ENCODE measurements at places on chromosomes 5 and 9.

- peak; percentile 74 for DNase-seq
These were observed 11.3 kb downstream of the TMEM250 start for GRCh38 chr9:136107155-136107952.

- DNase-seq: peak; percentile 61
These were observed 1.3 kb downstream of the NIM1K start for GRCh38 chr5:43193181-43193893.

GRCh38 chr5:72817076-72817481 is 618 bp downstream of the TNPO1 start:
- peak; percentile 44 for DNase-seq

DNA sequence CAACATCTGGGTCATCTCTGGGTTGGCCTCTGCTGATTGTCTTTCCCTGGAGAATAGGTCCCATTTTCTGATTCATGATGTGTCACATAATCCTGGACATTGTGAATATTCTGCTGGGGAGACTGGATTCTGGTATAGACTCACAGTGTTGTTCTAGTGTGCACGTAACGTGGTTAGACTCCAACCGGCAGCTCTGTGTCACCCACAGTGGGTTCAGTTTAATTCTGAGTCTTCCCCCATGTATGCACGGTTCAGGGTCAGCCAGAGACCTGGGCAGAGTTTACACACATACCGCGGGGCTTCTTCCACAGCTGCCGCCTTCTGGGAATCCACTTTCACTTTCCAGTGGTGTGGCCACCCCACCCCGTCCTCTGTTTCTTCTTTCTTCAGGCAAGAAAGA is 38.0 kb upstream of the LRRC14B start:
- no peak for DNase-seq

DNA sequence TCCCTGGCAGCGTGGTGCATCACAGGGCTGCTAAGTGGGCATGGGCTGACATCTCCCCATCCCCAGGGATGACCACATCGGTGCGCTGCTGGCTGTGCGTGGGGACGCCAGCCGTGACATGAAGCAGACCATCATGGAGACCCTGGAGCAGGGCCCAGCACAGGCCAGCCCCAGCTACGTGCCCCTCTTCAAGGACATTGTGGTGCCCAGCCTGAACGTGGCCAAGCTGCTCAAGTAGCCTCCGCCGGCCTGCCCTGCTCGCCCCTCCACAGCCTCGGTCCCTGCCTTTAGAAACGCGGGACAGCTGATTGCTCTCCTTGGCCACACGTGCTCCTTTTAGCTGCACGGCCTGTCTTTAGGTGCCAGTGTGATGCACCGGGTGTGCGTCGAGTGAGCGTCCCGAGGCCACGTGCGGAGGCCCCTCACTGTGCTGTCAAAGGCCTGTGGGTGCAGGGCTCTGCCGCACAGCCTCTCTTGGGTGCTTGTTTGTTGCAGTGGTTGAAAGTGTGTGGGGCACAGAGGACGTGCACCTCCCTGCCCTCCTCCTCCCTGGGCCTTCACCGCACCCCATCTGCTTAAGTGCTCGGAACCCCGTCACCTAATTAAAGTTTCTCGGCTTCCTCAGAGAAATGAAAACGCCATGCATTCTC is 23.8 kb downstream of the EXOC3 start:
- no peak for DNase-seq

GRCh38 chr9:134544388-134545214 is 97.0 kb upstream of the COL5A1 start:
- no peak for DNase-seq

DNA sequence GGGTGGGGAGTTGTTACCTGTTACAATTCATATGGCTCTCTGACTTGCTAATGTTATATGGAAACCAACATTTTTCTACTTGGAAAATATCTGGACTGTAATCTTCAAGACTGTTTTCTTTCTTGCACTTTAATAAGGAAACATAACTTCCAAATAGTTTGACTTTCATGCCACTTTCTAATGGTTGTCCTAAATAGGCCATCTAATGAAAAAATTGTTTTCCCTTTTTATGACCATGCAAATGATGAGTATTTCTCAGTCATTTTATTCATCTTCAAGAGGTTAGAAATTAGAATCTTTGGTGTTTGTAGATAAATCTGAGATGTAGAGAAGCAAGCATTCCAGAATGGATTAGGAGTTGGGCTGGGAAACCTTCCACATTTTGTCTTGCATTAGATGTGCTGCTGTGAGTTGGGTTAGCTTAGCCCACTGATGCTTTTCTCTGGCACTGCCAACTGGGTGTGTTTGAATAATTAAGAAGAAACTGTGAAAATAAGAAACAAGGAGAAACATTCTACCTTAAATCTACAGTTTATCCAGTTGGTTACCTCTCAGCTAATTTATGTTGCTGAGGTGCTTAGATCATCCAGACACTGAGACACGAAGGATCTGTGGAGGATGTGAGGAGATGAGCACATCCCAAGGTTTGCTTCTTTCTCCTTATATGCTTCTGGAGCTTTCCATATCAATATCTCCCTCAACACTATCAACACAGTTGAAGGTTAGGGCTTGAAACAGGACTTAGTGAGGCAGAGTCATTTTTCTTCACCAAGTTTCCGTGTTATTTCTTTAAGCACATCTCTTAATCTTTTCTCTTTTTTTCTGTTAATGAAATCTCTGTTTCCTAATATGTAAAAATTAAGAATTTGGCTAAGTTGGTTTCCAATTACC is 2.7 kb downstream of the RASGRF2 start:
- no peak for DNase-seq

- DNase-seq: peak; percentile 94
These were observed at the start of gene RXRA for GRCh38 chr9:134325813-134326723. TSS of gene RXRA (plus strand) at chr9:134326455. CDS start at chr9:134326632, 177 bp downstream.

- no peak for DNase-seq
These were observed 8.9 kb downstream of the WDR5 start for GRCh38 chr9:134144801-134145200.

- peak; percentile 47 for DNase-seq
These were observed 12.0 kb downstream of the LRRC26 start for GRCh38 chr9:137157618-137158415.

GRCh38 chr5:112737070-112737462 is 619 bp upstream of the APC start:
- DNase-seq: no peak

DNA sequence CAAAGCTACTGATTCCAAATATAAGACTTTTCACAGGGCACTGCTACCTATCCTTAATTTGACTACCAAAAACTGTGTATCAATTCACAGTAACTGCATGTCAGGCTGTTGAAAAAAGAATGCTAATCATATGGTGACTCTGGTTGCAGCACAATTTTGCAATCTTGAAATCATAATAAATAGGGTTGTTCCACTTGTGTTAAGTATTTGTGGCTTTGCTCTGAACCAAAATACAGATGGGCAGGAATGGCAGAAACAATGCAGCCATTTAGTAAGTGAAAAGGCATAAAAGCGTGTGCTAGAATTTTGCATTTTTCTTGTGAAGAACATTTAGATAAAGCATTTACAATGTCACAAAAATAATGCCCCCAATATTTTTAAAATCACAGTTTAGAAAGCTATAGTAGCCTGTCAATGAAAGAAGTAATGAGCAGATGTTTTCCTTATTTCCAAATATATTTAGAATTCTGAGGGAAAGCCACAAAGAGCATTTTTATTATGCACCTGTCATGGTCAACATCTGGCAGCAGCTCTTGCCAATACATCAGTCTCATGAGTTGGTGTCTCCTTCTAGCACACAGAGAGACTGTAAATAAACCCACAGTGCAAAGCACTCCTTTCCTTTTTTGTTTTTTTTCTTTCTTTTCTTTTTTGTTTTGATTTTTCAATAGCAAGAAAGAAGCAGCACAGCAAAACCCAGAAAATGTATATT is 54.8 kb upstream of the PAM start:
- no peak for DNase-seq

DNA sequence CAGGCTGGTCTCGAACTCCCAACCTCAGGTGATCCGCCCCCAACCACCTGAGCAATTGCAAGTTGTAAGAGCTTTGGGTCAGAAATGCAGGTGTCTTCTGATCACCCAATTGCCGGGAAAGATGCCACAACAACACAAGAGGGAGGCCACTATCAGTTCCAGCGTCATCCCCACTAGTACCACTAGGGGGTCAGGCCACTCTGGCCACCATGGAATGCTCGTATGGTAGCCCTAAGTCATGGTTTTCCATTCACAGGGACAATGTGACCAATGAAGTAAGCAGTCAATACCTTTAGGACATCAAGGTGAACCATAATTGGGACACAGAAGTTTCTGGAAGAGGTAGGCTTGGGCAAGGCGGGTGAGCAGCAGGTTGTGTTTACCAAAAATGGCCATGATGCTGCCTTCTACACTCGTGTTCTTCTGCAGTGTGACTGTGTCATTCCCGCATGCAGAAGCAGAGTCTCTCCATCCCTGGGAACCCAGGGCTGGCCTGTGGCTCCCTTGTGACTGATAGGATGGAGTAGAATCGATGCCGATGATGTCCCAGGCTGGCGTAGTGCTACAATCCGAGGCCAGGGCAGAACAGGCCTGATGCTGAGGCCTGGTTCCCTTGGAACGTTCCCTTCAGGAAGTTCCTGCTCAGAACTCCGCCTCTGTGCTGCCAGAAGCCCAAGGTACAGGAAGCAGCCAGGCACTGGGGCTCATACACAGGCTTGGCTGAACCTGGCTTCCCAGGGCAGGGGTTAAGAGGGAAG is 42.2 kb upstream of the ANKRD33B start:
- DNase-seq: peak; percentile 54

- DNase-seq: peak; percentile 82
These were observed 9.6 kb downstream of the NDST1 start for GRCh38 chr5:150517272-150518152.

DNA sequence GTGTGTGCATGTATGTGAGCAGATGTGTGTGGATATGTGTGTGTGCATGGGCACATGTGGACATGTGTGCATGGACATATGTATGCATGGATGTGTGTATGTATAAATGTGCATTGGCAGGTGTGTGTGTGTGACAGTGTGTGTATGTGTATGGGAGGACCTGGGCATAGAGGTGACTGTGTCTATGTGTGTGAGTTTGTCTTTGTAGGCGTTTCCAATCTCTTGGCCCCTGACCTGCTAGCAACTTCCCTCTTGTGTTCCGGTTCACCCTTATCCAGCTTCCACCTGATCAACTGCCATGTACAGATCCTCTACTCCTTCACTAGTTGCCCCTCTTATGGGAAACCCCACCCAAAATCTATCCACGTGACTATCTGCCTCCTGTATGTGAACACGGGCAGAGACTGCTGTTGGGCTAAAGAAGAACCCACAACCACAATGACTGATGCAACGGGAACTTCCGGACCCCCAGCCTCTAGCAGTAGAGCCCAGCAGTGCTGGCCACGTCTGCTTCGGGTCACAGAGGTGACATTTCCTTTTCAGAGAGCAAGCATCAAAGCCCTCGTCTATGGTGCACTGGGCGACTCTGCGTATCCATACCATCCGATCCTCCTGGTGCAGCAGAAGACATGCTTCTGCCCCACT is 24.9 kb upstream of the GADD45G start:
- DNase-seq: no peak

DNA sequence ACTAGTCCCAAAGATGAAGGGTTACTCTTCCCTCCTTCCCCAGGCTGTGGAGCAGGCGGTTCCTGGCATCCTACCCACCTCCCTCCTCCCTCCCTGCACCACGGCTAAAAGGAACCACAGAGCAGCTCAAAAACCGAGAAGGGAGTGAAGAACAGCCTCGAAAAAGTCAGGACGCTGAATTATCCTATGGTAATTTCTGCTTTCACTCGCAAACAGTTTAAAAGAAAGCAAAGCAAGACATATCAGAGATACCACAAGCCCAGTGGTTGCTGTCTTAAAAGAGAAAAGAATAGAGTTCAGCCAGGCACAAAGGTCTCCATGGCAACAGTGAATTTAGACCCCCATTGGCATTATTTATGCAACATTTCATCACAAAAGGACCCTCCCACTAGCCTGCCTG is 315.4 kb downstream of the CTNND2 start:
- no peak for DNase-seq

DNA sequence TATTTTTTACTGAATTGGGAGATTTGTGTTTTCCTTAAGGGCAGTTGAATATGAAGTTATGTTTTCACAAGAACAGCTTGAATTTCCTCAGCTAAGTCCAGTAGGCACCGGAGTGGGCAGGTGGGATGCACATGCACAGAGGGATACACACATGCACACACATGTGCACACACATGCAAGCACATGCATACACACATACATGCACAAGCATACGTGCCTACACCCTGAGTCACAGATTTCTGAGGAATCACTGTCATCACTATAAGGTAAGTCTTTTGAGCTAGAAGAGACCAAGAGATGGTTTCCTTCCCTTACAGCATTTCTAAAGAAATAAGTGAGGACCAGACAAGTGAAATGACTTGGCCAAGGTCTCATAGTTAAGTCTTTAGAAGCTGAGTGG is 8.7 kb downstream of the ENTREP1 start:
- DNase-seq: no peak

GRCh38 chr5:107502676-107503060 is 168.1 kb downstream of the EFNA5 start:
- DNase-seq: no peak

DNA sequence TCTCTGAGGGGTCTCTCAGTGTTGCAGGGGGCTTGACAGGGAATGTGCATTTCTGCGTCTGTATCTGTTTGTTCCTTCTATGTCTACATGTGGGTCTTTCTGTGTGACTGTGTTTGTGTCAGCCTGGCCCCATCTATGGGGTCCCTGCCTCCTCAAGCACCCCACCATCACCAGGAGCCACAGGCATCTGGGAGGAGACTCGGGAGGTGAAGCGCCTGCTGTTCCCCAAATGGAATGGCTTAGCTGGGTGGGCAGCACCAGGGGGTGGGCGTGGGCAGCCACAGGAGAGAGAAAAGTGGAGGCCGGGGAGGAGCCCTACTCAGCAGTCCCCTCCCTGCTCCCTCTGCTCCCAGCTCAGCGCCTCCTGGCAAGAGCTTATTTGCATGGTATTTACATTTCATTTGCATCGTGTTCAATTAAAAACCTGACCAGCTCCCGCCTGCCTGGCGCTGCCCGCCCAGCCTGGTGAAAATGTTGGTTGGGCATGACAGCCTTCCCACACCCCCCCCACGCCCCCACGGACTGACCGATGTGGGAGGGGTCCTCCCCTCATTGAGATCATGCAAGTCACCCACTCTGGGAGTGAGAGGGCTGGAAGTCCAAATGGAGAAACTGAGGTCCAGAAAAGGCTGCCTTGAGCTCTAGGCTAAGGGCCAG is 50.5 kb downstream of the CXXC5 start:
- peak; percentile 75 for DNase-seq

DNA sequence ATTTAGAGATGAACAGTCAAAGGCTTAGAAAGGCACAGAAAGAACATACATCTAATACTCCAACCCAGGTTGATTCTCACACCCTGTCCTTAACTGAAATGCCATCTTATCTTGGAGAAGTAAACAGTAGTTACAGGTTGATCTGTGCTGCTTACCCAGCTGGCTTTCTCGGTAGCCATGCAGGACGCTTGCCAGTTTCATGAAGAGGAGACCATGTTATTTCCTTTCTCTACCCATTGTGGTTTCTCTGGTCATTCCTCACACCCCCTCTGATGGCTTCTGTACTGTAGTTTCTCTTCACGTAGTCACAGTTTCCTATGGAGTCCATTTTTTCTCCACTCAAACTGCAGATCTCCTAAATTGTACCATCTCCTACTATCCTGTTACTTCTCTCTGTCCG is 206.0 kb downstream of the SGCD start:
- no peak for DNase-seq

- no peak for DNase-seq
These were observed 174.5 kb downstream of the AOPEP start for GRCh38 chr9:94901019-94901363.
